ENCODE measurements at places on chromosomes 3 and 15.

GRCh38 chr3:142976621-142977398 lies 13.3 kb upstream of the PAQR9 start:
- DNase-seq, result no peak

DNA sequence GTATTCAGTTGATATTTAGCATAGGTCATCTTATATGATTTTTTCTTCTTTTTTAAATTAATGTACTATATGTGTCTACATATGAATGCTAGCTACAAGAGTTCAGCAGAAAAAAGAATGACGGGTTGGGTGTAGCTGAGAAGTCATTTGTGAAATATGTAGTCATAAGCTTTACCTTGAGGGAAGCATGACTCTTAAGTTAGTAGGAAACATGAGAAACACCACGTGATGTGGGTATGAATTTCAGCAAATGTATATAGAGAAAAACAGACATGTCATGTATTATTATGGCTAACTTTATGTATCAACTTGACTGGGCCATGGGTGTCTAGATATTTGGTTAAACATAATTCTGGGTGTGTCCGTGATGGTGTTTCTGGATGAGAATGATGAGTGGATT lies 125.0 kb downstream of the RAP2B start:
- no peak for DNase-seq

DNA sequence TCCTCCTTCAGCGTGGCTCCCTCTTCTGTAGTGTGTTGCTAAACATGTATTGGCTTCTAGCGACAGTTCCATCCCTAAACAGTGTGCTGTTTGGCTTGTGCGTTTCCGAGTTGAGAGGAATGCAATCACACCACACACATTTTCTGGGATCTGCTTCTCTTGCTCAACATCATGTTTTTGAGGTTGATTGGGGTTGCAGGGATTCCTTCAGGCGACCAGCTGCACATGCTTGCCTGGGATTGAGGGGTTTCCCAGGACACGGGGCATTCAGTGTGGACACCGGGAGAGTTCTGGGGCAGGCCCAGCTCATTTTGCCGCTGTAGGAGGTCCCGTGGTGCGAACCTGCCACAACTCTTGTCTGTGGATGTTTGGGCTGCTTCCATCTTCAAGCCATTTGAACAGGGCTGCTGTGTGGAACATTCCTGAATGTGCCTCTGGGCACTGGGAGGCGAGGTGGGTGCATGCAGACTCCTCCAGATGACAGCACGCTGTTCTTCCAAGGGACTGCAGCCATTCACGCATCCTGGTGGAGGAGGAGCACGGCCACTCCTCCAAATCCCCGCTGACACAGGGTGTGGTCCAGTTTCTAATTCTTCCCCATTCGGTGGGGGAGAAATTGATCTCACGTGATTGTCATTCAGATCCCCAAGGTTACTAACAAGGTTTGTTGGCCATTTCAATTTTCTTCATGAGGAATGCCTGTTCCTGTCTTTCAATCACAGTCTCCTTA lies 82.8 kb downstream of the PLXNA1 start:
- DNase-seq, result no peak

DNA sequence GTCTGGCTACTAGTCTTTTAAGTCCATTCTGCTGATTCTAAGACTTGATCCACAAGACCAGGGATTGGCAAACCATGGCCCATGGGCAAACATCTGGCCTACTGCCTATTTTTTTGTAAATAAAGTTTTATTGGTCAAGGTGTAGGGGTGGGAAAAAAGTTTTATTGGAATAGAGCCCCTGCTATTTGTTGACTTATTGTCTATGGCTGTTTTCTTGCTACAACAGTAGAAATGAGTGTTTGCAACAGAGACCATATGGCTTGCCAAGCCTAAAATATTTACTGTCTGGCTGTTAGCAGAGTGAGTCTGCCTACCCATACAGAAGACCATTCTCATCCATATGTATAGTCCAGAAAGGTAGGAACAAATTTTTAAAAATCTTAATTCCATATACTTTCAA lies 106.4 kb downstream of the PTPRG start:
- DNase-seq, result no peak

DNA sequence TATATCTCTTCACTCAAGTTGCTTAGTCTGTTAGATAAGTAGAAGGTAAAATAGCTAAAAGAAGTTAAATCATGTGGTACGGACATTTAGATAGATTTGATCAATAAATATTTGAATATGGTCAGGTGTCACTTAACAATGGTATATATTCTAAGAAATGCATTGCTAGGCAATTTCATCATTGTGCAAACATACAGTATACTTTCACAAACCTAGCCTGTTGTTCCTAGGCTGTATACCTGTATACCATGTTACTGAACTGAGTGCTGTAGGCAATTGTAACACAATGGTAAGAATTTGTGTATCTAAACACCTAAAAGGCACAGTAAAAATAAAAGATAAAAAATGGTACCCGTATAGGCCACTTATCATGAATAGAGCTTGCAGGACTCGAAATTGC lies 112.8 kb upstream of the CGNL1 start:
- DNase-seq, result no peak

DNA sequence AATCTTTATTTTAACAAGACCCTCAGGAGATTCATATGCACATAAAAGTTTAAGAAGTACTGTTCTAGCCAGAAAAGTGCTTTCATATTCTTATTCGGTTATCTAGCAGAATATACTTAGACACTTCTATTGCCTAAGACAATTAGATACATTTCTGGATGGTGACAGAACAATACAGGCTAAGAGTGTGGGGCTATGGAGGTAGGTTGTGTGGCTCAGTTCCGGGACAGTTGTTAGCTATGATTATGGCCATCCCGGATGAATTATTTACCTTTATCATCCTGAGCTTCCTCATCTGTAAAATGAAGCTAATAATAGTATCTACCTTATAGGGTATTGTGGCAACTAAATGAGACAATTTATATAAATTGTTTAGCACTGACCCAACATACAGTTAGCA lies 6.6 kb downstream of the FAM98B start:
- no peak for DNase-seq

DNA sequence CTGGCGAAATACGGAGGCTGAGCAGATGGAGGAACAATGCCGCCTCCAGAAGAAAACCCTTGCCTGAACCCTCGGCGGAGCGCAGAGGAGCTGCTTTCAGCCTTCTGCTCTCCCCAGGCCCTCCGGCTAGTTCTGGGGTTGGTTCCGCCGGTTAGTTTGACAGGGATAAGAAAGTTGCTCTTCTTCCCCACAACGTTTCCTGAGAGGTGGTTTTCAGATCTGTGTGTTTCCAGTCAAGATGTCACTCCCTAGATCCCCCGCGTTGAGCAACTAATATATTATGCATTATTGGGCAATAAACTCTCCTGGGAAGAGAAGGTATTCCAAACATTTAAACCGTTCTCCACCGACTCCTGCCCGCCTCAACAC lies 551 bp downstream of the NLGN1 start:
- DNase-seq, result no peak

- DNase-seq, result no peak
Measured at GRCh38 chr3:9110802-9111201, 138.6 kb downstream of the SRGAP3 start.

DNA sequence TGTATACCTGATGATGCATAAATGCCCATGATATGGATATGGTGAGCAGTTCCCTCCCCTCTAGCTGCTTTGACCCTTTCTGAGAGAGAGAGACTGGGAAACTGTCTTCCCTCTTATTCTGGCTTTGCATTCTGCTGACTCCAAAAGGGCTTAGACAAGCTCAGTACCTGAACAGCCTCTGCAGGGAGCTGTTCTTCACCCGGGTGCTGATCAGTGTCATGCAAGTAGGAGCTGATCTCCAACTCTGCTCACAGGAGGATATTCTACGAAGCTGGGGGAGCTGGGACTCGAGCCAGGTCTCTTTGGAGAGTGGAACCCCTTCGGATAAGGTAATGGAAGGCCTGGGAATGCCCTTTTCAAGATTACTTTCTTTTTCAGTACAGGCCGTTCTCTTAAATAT lies 237.1 kb downstream of the RYR3 start:
- no peak for DNase-seq

DNA sequence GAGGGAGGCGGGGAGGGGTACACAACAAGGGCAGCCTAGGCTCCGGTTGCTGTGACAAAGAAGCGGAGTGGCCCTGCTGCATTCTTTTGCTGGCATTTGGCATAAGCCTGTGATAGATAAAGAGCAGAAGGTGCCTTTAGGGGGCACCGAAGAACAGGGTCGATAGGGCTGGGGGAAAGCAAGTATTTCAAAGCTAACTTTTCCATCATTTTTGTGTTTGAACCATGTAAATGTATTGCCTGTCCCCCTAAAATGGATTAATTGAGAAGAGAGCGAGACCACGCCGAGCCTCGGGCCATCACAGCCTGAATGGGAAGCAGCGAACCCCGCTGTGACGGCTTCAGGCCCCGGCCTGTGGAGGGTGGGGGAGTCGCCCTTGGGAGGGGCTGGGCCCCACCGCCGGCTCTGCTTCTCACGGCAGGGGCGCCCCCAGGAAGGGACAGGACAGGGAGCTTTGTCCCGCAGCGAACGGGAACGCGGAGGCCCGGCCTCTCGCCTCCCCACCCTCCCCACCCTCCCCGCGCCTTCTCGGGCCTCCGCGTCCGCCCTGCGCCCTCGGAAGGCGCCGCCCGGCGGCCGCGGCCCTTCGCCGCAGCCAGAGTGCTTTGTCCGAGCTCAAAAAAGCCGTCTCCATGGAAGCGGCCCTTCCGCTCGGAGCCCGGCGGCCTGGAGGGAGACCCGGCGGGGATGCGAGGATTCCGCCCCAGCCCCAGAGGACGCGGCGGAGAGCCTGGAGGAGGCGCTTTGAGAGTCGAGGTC lies 32.4 kb upstream of the ALDH1L1 start:
- DNase-seq, result no peak

DNA sequence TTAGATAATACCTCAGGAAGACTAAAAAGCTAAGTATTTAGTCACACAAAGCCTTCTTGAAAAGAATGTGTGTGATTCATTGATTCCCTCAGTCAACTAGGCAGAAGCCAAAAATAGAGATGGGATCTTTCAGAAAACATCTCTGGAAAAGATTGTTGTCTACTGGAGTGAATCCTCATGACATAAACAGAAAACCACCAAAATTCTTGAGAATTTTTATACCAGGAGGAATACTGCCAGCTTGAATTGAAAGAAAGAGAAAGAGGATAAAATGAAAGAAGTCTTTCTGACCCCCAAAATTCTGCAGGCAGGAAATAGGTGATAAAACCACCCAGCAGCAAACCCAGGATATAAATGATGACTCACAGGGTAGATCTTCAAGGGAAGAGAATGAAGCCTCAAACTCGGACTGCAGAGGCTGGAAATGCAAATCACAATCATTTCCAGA lies 363.1 kb upstream of the PLSCR5 start:
- DNase-seq, result no peak

DNA sequence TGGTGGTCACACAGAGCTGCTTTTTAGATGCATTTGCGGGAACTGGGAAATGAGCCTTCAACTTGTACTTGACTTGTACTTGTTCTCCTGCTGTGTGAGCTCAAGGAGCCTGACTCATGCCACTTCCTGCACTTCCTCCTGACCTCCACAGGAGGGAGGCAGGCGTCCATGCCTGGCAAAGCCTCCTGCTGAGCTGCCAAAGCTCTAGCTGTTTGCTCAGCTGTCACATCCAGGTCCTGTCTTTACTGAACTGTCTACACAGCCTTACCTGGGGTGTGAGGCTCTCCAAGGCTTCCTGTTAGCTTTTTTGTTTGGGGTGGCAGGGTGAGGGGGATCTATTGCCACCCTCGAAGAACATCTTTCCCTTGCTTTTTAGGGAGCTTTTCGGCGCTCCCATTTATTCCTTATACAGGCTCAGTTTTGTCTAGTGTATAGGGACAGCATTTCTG lies 6.4 kb downstream of the THPO start:
- no peak for DNase-seq

DNA sequence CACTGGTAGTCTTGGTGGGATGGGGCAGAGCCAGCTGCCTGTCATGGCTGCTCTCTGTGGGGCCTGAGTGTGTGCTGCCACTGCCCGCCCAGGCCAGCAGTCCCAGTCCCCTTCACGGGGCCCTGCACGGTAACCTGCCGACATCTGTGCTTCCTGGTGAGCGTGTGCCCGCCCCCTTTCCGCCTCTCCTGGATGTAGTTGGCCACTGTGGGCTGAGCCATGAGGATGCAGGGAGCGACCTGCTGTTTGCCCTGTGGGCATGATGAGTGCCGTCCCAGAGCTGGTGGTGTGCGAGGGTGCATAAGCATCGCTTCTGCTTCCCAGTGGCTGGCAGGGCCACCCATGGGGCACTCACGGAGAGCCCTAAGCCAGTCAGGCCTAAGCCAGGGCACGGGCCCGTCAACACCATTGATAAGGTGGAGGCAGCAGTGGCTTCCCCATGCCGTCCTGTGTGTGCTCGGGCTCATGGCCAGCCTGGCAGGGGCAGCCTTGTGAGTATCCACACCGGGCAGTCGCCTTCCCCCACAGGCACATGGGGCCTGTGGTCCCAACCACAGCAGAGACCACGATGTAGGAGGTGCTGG lies 14.6 kb downstream of the PLXNA1 start:
- no peak for DNase-seq

DNA sequence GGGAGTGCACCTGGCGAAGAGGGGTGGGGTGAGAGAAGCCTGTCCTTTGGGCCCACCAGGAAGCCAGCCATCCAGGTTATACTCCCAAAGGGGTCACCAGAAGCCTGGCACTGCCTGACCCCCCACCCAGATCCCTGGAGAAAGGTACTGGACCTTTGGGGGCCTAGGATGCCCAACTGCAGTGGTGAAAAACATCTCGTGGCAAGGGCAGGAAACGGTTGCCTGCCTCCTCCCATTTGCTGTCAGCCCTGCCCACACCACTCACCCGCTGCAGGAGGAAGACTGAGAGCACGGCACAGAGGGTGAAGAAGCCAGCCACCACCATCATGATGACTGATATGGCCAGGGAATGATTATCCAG lies 2.2 kb upstream of the ULK3 start:
- DNase-seq, result no peak

- peak; percentile 1 for DNase-seq
Measured at GRCh38 chr15:65869954-65870871, 922 bp downstream of the RAB11A start.

- no peak for DNase-seq
Measured at GRCh38 chr15:26630857-26631256, 142.0 kb downstream of the GABRB3 start.

- no peak for DNase-seq
Measured at GRCh38 chr3:48226939-48227338, 3.6 kb downstream of the CAMP start.

GRCh38 chr3:187165144-187165543 lies 25.8 kb upstream of the RPL39L start:
- DNase-seq, result peak; percentile 2

DNA sequence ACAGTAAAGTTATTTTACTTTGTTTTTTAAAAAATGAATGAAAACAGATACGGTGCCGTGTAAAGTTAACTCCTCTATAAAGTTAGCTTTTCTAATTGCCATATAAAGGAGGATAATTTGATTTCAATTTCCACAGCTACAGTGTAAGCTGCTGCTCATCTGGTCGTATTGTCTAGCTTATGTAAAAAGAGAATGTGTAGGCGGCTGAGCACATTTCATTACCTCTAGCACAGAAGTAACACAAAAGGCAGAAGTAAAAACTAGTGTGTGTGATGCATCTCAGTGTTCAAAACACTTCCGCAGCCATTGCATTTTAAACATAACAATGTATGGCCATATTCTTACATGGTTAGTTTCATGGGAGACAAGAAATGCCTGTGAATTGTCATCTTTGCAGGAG lies 105.0 kb upstream of the P2RY1 start:
- DNase-seq, result no peak

Measured in stimulated activated CD8-positive, alpha-beta memory T cell treated with anti-CD3 and anti-CD28 coated beads, Interleukin-2, amount 100 ng/mL, for 1 hour (primary cell).